ENCODE measurements at places on chromosomes 12 and 14.

GRCh38 chr12:79690638-79691510 lies at the start of gene PAWR:
PAWR (minus strand) TSS chr12:79690964; CDS start chr12:79690244, 720 bp downstream.
- DNase-seq = peak; percentile 50

DNA sequence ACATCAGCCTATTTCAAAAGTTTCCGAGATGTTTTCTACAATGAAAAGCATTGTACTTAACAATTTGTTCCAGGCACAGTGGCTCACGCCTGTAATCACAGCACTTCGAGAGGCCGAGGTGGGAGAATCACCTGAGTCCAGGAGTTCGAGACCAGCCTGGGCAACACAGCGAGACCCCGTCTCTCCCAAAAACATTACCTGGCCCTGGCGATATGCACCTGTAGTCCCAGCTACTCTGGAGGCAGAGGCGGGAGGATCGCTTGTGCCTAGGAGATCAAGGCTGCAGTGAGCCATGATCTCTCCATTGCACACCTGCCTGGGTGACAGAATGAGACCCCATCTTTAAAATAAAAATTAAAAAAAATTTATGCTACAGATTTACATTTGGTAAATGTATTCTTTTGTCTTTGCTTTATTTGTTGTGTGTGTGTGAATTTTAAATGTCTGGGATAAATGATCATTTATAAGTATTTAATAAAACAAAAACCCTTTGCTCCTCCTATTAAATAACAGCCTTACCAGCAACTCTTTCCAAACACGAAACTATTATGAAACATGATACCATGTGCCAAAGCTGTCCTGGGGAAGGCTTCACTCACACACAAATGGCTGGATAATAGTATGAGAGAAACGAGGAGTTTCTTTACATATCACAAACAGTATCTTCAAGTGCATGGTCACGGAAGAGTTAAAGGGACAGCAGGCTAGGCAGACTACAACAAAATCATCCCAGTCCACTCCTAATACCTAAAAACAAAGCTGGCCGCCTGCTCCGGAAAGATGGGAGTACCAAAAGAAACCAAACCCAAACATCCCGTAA lies 1.1 kb downstream of the ATXN3 start:
- no peak for DNase-seq

GRCh38 chr12:26271889-26272492 lies 76.6 kb downstream of the SSPN start:
- no peak for DNase-seq

DNA sequence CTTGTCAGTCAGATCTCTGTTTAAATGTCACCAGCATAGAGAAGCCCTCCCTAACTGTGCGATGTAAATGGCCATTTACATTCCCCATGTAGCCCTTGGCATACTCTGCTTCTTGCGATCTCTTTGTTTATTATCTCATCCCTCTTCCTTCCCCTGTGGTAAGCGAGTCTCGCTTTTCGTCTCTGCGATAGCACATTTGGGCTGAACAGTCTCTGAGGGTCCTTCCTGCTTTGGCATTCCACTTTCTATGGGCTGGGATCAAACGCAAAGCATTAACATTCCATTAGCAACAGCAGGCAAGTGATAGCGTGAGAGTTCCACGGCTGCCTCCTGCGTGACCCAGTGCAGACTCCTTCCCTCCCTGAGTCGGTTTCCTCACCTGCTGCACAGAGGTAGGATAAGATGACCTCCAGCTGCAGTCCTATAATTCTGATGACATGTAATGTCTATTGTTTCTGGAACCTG lies 61.4 kb upstream of the TUNAR start:
- no peak for DNase-seq

DNA sequence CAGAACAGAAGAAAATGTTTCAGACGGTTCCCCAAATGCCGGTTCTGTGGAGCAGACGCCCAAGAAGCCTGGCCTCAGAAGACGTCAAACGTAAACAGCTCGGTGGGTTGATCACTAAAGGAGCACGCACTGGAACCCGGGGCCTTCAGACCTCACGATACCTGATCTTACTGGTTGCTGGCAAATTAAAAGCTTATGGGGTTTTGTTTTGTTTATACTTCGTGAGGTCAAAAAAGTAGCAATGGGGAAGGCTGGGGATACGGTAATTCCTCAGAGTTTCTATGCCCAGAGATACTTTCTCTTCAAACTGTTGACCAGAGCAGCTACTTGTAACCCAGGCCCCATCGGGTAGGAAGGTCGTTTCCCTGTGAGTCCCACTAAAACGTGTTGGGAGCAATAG lies 1.7 kb downstream of the CDKN1B start:
- DNase-seq = peak; percentile 58

- DNase-seq = no peak
Observed at GRCh38 chr12:66713984-66714383, 35.1 kb upstream of the GRIP1 start.

DNA sequence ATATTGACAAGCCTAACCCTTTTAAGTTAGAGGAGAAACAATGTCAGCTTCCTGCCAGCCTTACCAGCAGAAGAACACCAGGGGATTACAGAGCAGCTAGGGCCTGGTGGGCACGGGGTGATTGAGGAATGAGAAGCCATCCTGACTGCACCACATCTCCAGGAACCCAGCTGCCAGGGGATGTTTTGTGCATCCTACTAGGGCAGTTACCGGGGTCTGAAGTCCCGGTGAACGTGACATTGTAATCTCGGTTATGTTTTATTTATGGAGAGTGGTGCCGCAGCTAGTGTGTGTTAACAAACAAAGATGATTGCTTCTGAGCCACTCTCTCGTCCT lies 115.9 kb downstream of the BCL11B start:
- no peak for DNase-seq

DNA sequence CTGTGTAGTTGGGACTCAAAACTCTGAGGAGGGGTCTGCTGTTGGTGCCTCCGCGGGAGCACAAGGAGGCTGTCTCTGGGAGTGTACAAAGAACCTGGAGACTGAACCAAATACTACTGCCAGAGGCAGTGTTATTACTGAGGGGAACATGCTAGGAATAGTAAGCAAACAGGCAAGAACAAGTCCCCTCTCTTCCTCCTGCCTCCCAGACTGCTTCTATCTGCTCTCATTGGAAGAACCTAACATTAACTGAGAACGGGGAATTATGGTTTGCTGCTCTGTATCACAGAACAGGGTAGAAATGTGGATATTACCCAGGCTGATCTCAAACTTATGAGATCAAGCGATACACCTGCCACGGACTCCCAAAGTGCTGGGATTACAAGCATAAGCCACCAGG lies 4.5 kb upstream of the KMT5A start:
- no peak for DNase-seq

- DNase-seq = no peak
Observed at GRCh38 chr12:102873077-102873476, 44.0 kb downstream of the PAH start.

DNA sequence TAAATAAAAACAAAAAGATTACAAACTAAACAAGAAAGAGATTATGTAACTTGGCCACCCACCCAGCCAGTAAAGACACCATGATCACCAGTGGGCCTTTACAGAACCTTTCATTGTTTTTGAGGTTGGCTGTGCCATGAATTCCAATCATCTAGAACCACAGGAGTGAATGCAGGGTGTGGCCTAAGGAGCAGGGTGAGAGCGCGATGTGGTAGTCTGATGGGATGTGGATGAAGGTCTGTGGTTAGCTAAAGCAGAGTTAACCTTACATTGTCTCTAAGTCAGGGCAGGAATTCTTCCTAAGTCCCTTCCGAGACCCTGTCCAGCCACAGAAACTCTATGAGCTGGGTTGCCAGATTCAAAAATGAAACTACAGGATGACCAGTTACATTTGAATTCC lies 54.0 kb upstream of the CDKN3 start:
- no peak for DNase-seq

DNA sequence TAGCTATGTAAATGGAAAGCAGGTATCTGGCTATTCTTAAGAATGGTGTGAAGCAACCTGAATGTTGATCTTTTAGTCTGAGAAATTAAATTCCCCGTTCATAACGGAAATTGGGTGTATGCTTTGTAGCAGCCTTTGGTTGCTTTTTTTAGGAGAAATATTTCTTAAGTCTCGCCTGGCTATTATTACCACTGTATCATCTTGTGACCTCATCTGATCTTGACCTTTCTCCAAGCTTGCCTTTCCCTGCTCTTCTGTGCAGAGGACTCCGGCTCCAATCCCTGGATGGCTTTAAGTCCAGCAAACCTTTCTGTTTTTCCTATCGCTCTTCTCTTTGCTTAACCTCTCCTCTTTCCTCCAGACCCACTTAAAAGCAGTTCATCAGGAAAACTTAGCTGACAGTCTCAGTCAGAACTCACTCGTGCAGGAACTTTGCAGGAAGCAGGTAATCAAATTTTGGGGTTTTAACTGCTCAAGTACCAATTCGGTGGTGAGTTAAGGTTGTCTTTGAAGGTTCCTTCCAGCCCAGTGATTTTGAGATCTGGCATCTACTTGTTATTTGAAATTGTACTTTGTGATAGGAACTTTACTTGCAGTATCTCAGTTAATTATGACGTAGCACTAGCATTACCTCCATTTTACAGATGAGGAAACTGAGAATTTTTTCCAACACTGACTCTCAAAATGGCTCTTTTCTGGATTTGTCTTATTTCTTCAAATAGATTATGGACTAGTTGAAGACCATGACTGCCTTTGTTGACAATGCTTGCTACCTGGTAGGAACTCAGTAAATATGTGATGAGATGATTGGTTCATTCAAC lies 14.1 kb downstream of the PPFIBP1 start:
- no peak for DNase-seq

DNA sequence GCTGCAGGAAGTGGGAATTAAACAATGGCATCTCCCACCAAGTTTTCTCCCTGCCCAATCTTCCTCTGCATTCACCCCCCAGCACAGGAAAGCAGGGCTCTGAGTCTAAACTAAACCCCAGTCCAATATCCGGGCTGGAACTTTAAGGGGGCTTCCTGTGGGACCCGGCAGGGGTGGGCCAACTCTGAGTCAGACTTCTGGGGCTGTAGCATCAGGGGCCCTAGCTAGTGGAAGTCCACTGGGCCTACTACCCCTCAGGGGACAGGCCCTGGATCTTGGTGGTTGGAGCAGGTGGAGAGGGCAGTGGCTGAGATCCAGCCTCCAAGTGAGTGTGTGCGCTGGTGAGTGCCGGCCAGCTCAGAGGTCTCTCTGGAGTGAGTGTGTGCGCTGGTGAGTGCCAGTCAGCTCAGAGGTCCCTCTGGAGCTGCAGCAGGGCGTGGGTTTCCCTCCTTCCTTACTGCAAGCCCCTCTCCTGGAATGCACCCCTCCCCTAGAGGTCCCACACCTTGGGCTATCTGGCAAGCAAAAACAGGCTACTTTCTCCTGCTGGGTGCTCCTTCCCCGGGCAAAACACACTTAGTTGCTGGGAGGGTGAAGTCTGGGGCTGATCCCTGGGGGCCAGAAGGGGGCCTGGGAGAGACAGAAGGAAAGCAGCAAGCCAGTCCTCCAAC lies 5.6 kb upstream of the LHX5 start:
- DNase-seq = no peak

GRCh38 chr12:124898200-124898922 lies 16.1 kb downstream of the UBC start:
- peak; percentile 79 for DNase-seq

DNA sequence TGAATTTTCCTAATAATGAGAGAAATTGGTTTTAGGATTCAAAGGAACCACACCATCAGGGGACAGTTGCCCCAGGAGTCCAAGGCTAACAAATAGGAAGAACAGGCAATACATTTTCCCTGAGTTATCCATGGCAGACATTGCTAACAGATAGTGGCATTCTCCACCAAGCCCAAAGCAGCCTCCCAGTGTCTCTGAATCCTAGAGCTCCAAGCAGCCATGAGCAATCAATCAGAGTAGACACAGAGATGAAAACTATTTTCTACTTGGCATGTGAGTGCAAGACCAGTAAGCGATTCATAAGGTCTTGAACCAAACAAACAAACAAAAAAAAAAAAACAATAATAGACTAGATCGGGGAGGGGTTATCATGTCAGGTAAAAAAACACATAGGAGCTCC lies 515.7 kb downstream of the MED13L start:
- no peak for DNase-seq

GRCh38 chr14:68675233-68675577 lies 117.7 kb downstream of the ZFP36L1 start:
- no peak for DNase-seq

GRCh38 chr14:70782361-70782760 lies 27.0 kb downstream of the MAP3K9 start:
- no peak for DNase-seq

DNA sequence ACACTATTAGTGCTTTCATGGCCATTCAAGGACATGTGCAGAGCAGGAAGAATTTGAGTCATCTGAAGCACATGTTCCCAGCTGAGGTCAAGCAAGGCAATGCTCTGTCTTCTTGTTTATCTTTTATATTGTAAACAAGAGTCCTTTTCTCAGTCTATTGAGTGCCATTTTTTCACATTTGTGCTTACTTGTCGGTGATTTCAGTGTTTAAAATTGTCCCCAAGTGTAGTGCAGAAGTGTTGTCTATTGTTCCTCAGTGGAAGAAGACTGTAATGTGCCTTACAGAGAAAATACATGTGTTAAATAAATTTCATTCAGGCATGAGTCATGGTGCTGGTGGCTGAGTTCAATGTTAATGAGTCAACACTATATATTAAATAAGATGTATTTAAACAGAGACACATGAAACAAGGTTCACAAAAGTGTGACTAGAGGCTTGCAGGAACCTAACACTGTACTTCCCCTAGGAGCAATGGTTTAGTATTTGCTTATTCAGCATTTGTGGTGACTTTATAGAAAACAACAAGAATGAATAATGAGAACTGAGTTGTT lies 391.1 kb downstream of the LRIG3 start:
- no peak for DNase-seq

DNA sequence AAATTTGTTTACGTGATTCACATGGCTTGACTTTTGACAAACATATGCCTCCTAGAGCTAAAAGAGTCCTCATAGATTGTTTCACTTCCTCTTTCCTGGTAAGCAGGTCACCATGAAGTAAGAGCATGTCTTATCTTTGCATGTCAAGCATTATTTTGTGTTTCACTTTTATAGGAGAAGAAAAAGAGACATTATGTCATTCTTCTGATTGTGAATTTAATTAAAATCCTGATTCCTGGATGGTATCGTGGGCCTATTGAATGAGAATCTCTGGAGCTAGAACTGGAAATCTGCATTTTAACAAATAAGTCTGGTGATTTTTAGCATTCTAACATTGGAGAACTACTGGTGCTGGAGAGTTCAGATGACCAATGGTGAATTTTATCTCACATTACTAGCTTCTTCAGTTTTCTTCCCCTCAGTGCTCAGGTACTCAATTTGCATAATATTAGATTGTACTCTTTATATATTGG lies 218.6 kb upstream of the ATP2B1 start:
- DNase-seq = no peak

- no peak for DNase-seq
Observed at GRCh38 chr12:132168311-132169031, 24.2 kb downstream of the NOC4L start.
